ENCODE measurements at places on chromosomes 2 and 18. TPM values are rescaled to one million over a fixed set of nuclear protein-coding genes. Genes with fewer than 3 reads are reported as not detected.

Gene OR6B2
- not detected for total RNA-seq

Gene UCN
- 1.1 TPM for total RNA-seq

GRCh38 chr2:8448824-8449556, 232.9 kb upstream of the ID2 start:
- no peak for DNase-seq

DNA sequence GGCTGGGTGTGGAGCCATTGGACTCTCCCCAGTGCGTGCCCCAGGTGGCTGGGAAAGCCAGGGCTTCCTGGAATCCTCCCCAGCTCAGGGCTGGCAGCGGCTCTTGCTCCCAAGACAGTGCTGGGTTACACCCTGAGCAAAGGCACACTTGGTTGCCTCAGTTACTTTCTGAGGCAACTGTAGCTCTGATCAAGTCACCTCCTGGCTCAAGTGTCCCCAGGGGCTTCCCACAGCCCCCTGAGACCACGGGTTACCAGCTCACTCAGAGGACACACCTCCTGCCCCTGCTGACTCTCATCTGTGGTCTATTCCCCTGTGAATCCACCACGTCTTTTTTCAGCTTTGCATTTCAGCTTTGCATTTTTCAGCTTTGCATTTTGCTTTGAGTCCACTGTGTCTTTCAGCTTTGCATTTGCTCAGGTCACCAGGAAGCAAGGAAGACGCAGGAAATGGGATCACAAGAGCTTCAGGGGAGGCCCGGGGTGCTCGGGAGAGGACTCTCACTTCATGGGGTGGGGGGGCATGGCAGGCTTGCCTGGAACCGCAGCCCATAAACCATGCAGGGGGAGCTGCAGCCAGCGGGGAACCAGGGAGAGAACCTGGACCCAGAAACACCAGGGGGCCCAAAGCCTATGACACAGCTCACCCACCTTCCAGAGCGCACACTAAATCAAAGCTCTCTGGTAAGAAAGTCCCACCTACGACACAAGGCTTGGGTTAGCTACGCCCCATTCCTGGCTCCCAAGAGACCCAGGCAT, 138.0 kb upstream of the ASB18 start:
- DNase-seq = no peak

Gene LRATD1
- total RNA-seq = 28.3 TPM

Gene PLB1
- 1.9 TPM for total RNA-seq

DNA sequence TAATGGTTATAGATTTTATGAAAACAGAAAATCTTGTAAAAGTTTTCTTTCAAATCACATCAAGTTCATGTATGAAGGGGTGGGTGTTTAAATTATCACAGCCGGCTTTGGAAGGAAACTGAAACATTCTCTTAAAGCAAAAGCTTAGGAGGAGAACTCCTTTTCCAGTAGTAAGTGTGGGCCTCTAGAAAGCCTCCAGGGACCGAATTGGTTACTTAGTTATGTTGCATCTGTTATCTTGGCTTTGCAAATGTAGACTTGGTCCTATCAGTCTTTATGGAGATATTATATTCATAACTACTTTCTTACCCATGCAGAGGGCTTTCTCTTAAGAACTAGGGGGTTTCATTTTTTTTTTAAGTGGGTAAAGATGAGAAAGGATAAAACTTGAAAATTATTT, 7.4 kb downstream of the NAB1 start:
- DNase-seq = no peak

Gene SCYGR3
- not detected for total RNA-seq

DNA sequence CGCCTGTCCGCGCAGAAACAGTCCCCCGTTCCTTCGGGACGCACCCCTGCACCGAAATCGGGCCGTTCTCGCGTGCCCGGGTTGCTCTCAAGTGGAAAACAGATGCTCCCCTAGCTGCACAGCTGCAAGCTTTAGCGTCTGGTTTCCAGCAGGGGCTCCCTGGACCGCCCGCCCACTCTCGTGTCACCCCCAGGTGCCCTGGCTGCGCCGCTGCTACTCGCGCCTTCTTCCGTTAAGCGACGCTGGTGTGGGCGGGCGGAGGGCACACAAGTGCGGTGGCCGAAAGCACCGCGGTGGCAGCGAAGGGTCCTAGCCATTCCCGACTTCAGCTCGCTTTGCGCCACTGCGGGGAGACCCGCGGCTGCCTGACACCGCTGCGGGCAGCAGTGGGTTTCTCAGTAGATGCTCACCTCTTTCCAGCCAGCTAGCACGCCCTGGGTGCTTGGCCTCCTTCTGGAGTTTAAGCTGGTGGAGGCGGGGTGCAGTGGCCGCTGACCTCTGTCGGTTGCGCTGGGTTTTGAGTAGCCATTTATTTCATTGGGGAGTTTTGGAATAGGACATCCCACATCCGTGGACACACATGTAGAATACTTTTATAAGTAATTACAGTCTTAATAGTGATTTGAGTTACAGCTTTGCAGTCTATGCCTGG, 806 bp downstream of the ZNF407 start:
- DNase-seq = peak; percentile 39

Gene AMER3
- total RNA-seq = not detected

- DNase-seq = peak; percentile 61
Measured at GRCh38 chr2:192265751-192266150, 71.0 kb upstream of the TMEFF2 start.

GRCh38 chr2:140593132-140593531, 1537.7 kb downstream of the LRP1B start:
- DNase-seq = no peak

- no peak for DNase-seq
Measured at GRCh38 chr2:46871976-46872381, 43.6 kb downstream of the MCFD2 start.

DNA sequence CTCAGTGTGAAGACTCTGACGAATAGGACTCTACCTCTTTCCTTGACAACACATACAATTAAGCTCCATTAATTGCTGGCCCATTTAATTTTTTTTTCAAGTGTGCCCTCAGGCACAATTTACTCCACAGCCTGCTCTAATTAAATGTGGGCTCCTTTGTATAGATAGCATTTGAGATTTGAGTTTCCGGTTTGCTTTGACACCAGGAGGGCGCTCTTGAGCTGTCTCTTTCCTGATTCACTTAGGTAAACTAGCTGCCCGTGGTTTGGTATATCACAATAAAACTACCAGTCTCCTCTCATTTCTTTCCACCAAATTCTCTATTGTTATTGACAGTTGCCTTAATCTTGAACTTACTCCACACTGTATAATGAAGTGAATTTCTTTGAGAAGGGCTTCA, 666.0 kb downstream of the DSC3 start:
- DNase-seq = no peak

DNA sequence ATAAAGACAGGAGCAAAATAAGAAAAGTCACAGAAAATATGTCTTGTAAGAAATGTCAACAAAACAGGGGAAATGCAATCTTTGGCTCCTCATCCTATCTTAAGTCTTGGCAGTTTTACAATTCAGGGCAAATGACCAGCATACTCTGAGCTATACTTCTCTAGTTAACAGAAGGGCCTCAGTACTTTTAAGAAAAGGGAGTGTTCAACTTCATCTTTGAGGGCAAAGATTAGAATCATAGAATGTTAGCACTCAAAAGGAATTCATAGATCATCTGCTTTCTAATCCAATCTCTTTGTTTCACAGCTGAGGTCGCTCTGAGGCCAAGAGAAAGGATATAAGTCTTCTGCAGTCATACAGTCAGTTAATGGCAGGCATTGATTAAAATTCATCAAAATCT, 174.0 kb upstream of the NT5C1B start:
- DNase-seq = peak; percentile 29

- DNase-seq = no peak
Measured at GRCh38 chr2:85001595-85001994, 30.6 kb downstream of the KCMF1 start.
